Stimulated activated CD4-positive, alpha-beta T cell treated with anti-CD3 and anti-CD28 coated beads, Interleukin-4, amount 100 ng/mL, for 24 hours (primary cell): ENCODE measurements at places on chromosomes 11 and 22.

DNA sequence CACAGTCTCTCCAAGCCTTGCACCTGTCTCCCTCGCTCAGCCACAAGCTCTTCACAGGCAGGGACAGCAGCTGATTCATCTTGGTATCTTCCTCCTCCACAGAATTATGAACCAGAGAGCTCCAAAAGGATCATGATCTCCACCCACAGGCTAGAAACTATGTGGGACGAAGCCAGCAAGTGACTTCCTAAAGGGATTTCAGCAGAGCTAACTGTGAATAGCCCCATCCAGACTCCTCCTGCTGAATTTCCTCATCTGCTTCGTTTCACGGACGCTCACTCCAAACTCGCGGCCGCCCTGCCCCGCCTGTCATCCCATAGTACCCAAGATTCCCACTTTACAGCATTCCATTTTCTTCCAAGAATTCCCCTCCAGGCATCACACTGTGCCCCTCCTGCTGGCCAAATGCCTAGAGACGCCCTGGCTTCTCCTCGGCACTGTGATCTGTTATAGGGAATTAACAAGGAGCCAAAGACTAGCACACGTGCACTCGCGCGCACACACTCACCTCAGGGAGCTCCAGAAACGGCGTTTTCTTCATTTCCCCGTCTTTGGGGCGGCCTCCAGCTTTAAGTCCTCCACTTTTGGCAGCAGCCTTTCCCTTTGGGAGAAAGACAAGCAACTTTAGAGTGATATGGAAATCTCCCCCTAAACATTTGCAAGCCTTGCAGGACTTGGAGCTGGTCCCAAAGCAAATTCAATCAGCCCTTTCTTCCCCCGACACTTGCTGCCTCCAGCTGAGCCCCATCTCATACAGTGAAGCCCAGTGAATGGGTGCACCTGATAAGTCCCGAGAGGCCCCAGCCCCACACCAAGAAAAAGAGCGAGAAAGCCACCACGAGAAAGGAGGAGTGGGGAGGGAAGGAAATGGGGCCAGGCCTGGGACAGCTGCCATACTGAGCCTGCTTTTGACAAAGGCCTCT, 35.5 kb downstream of the SPATA19 start:
- DNase-seq = no peak

DNA sequence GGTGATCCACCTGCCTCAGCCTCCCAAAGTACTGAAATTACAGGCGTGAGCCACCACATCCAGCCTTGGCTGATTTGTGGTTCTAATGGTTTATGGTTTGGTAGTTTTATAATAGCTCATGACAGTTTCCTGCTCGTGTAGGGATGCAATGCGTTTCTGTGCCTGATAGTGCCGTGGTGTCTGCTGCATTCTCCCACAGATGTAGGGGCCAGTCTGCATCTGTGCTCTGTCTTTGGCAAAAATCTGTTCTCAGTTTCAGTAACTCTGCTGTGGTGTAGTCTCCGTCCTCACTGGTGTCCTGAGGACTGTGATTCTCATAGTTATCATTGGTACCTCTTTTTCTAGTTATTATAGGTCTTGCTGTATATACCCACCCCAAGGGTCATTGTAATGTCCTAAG, 16.3 kb downstream of the ST14 start:
- no peak for DNase-seq

GRCh38 chr11:69799582-69799981, 19.6 kb downstream of the FGF3 start:
- no peak for DNase-seq

- DNase-seq = peak; percentile 43
Measured at GRCh38 chr11:117458275-117459122, 130.8 kb downstream of the CEP164 start.

DNA sequence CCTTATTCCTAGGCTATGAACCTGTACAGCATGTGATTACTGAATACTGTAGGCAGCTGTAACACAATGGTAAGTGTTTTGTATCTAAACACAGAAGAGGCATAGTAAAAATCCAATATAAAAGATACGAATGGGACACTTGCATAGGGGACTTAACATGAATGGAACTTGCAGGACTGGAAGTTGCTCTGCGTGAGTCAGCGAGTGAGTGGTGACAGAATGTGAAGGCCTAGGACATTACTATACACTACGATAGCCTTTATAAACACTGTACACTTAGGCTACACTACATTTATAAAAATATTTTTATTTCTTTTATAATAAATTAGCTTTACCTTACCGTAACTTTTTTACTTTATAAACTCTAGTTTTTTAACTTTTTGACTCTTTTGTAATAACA, 81.1 kb downstream of the PGR start:
- no peak for DNase-seq

DNA sequence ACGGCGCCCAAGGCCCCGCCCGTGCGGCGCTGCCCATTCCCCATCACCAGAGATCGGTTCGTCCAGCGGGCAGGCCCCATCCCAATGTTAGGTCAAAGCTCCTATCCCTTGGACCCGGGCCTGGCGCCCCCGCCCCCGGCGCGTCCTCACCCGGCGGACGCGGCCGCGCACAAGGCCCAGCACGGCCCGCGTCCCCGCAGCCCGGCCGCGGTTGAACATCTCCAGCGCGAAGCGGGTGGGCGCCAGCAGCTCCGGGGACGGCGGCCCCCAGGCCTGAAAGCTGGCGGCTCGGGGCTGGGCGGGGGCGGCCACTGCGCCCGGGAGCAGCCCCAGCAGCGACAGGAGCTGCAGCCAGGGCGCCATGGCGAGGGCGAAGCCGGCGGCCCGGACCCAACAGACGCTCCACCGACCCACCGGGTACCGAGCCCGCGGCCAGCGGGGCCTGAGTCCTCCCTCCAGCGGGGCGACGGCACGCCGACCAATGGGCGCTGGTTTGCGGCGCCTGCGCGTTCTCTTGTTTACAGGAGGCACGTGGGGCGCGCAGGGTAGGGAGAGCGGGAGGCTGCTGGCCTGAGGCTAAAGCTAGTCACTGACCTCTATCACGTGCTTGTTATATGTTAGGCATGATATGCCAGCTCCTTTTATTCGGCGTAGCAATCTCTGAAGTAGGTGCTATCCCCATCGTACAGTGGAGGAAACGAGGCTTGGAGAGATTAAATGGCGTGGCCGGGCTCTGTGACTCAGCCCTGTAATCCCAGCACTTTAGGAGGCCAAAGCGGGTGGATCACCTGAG, at the start of gene CTSF:
TSS of gene CTSF (minus strand) at position 483 of the 793 bp plus-strand sequence. CDS start at position 363, 120 bp downstream.
- DNase-seq = peak; percentile 74

- DNase-seq = no peak
Measured at GRCh38 chr22:46280999-46281623, 13.3 kb downstream of the TTC38 start.

DNA sequence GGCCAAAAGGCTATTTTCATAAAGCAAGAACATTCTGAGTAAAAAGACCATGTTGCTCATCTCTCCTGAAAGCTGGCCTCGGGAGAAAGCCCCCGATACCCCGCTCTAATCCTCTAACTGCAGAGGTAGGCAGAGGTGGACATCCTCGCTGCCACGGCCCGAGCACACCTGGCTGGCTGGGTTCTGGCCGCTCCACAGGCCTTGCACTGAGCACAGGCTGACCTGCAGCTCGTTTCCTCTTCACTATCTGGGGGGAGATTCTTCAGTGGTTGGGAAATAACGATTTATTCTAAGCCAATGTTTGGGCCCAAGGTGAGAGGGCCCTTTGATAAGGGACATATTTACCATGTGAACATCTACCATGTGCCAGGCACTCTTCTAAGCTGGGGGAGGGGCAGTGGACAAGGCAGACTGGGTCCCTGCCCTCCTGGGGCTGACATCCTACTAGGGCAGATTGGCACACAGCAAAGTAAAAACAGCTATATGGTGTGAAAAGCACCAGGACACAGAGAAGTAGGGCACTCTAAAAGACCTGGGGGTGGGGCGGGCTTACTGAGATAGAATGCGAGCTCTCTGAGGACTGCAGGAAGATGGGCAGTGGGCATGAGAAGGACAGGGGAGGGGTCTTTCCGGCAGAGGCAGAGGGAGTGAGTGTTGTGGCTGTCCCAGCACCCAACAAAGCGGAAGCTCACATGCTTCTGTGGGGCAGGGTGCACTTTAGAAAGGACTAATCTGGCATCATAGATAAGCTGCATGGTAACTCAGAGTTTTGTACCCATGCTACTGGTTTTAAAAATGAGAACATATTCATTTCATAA, 65.5 kb upstream of the ARFGAP3 start:
- DNase-seq = no peak

DNA sequence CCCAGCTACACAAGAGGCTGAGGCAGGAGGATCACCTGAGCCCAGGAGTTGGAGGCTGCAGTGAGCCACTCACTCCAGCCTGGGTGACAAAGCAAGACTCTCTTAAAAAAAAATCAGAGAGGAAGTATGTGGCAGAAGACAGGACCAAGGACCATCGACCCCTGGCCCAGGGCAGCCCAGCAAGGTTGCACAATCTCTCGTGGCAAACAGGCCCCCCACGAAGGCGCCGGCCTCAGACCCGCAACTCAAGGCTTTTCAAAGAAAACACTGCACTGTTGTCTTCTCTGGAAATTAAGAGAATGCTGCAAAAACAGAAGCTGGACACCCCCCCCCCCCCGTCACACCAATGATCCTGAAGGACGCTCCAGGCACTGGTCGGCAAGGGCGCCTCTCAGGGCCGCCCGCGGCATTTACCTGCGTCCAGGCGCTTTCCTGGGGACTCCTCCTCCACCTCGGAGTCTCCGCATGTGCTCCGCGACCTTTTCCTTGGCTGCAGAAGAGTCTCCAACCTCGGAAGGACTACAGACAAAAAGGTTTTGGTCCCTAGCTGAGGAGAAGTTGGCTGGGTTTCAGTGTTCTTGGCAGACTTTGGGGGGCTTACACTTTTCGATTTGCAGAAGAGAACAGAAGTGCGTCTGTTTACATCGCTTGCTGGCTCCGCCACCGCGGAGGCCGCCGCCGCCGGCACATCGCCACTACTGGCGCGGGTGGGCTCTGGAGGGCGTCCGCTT, 40.5 kb downstream of the BRD1 start:
- no peak for DNase-seq

DNA sequence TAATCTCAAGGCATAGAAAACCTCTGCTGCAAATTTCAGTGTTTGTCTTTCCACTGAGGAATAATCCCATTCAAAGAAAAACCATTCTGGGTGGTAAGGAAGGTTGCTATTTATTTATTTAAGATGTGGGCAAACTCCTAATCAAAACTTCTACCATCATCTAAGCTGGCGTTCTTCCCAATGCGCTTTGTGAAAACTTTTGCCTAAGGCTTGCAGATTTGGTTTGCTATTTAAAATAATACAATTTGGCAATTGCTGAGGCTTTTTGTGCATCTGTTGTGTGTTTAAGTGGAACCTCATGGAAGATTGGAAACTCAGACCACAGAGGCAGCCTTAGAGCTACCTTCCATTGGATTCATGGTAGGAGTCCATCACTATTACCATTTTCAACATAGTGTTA, 309.0 kb downstream of the BLID start:
- DNase-seq = no peak

- peak; percentile 34 for DNase-seq
Measured at GRCh38 chr22:50192436-50193204, 6.9 kb downstream of the TRABD start.

DNA sequence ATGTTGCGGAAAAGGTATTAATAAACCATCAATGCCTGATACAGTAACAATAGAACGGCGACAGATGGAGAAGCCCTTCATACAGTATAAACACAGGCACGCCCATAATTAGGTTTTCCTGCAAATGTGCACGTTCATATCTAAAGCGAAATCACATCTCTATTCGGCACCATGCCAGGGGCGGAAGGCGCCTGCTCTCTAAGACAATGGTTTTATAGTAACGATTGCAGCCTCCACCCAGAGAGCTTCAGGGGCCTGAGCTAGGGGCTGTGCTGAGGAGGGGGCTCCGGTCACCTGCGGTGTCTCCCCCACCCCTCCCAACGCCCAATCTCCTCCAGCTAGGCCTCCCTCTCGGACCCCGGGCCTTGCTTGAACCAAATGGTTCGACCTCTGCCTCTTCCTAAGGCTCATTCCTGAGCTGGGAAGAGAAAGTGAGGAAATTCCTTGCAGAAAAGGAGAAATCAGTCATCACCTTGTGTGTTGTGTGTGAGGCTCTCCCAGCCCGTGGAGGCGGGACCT, 9.6 kb downstream of the KRTAP5-5 start:
- DNase-seq = no peak

GRCh38 chr11:114142707-114143106, 83.2 kb downstream of the ZBTB16 start:
- DNase-seq = no peak

GRCh38 chr11:86740628-86741483, 59.5 kb upstream of the PRSS23 start:
- DNase-seq = peak; percentile 32

DNA sequence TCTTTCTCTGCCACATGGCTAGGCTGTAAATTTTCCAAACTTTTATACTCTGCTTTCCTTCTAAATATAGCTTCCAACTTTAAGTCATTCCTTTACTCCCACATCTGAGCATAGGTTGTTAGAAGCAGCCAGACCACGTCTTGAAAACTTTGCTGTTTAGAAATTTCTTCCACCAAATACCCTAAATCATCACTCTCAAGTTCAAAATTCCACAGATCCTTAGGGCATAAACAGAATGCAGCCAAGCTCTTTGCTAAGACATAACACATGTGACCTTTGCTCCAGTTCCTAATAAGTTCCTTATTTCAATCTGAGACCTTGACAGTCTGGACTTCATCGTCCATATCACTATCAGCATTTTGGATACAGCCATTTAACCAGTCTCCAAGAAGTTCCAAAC, 749.9 kb downstream of the METTL15 start:
- DNase-seq = no peak

GRCh38 chr11:108224911-108225786, 2.3 kb downstream of the ATM start:
- DNase-seq = peak; percentile 41

- peak; percentile 23 for DNase-seq
Measured at GRCh38 chr11:65786786-65787636, at the start of gene OVOL1. TSS of gene OVOL1 (plus strand) at chr11:65787063. CDS start at chr11:65787374, 311 bp downstream.

DNA sequence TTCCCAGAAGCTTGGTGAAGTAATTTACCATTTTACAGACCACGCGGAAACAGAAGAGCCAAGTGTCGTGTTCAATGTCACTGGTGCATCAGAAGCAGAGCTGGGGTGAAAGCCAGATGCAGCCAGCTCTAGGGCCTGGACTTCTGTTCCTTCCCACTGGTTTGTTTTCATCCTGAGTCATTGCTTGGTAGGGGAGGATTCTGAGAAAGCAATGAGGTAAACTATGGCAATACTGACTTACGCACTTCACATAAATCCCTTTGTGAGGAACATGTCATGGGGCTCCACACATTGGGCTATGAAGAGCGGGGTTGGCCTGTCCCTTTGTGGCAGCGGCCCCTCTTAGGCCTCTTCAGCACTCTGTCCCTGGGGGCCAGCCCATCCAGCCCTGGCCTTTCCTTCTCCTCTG, 52.4 kb upstream of the RBFOX2 start:
- DNase-seq = no peak

- peak; percentile 78 for DNase-seq
Measured at GRCh38 chr11:64864473-64865285, 13.7 kb downstream of the EHD1 start.

DNA sequence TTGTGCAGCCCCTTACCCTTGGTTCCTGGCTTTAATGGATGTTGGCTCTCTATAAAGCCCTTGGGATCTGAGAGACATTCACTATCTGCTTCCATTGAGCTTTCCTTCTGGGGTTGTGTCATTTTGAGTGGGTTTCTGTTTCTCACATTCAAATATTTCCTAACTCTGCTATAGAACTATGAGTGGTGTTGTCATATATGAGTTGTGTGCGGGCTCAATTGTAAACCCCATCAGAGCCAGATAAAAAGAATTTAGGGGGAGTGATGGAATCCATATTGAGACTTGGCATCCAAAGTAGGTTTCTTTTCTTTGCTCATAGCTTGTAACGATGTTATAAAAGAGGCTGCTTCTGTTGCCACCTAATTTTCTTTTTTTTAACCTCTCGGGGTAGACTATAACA, 41.8 kb upstream of the SPON1 start:
- DNase-seq = no peak

GRCh38 chr22:44645531-44645930, 56.5 kb upstream of the PRR5 start:
- DNase-seq = no peak

GRCh38 chr11:106457727-106458126, 380.3 kb downstream of the AASDHPPT start:
- no peak for DNase-seq
